ENCODE measurements at places on chromosomes 1 and 21.

- peak; percentile 77 for DNase-seq
Observed at GRCh38 chr1:48817505-48818114, 40.9 kb upstream of the BEND5 start.

DNA sequence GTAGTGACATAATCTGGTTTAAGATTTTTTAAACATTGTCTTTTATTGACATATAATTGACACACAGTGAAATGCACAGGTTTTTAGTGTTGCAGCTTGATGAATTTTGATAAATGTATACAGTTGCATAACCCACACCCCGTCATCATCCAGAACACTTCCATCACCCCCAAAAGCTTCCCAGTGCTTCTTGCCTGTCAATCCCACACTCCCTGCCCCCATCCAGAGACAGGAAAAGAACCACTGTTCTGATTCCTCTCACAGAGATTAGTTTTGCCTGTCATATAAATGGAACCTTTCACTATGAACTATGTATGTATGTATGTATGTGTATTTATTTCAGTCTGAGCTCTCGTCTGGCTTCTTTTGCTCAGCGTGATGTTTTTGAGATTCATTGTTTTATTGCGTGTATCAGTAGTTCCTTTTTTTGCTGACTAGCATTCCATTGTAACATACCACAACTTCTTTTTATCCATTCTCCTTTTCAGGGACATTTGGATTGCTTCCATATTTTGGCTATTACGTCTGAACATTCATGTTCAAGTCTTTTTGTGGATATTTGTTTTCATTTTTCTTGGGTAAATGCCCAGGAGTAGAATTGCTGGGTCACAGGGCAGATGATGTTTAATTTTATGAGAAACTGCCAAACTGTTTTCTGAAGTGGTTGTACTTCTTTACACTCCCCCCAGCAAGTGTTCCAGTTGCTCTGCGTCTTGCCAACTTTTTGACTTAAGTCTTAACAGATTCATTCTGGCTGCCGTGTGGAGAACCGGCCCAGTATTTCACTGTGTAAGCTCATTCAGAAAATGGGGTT lies 8.7 kb downstream of the UBIAD1 start:
- no peak for DNase-seq

DNA sequence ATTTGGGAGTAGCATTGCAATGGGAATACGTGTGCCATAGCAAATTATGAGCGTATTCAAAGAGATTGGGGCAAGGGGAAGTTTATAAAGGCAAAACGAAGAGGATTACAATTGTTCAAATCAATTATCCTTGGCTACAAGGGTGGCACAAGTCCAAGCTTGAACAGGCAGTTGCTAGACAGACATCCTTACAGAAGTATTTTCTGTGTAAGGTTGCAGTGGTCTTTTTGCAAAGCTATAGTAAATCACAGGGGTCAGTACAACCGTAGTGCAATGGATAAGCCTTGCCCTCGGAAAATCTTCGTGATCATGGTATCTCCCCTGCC lies 37.4 kb upstream of the HAO2 start:
- DNase-seq = no peak

- DNase-seq = no peak
Observed at GRCh38 chr1:97281962-97282361, 560.4 kb downstream of the PTBP2 start.

- no peak for DNase-seq
Observed at GRCh38 chr1:204081791-204082513, 9.0 kb downstream of the SOX13 start.

- DNase-seq = no peak
Observed at GRCh38 chr1:228317411-228317828, 89.2 kb downstream of the TRIM11 start.

- no peak for DNase-seq
Observed at GRCh38 chr1:50651476-50652263, 228.4 kb upstream of the DMRTA2 start.

DNA sequence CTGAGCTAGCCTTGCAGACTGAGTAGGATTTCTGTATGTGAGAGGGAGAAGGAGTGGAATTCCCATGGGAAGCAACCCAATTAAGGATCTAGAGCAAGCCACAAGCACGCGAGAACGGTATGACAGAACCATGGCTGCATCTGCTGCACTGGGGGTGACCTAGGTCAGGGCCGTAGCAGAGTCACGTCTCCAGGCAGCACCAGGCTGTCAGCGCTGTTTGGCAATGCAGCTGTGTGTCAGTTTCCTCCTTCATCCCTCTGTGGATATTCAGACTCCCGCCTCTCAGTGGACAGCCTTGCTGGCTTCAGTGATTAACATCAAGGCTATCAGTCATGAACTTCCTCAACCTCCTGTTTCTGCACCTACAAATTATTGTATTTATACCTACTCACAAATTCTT lies 118.1 kb upstream of the PPP2R5A start:
- DNase-seq = no peak

DNA sequence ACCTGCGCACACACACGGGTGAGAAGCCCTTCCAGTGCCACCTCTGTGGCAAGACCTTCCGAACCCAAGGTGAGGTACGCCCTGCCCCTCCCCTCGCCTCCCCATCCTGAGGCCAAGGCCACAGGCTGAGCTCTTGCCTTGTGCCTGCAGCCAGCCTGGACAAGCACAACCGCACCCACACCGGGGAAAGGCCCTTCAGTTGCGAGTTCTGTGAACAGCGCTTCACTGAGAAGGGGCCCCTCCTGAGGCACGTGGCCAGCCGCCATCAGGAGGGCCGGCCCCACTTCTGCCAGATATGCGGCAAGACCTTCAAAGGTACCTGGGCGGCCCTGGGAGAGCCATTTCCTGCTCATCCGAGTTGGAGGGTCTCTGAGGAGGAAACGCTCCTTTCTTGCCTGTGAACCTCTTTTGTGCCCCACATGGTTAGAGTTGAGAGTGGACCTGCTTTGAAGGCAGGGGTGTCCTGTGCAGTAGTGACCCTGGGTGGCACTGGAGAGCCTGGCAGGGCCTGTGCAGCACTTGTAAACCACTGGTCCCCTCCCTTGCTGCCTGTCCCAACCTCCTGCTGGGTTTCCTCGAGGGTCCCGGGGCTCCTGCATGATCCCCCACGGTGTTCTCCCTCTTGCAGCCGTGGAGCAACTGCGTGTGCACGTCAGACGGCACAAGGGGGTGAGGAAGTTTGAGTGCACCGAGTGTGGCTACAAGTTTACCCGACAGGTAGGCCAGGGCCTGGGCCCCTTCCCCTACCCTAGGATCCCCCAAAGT lies 8.5 kb downstream of the ZBTB48 start:
- DNase-seq = no peak

GRCh38 chr1:47934243-47934805 lies 62.9 kb downstream of the TRABD2B start:
- DNase-seq = peak; percentile 12

DNA sequence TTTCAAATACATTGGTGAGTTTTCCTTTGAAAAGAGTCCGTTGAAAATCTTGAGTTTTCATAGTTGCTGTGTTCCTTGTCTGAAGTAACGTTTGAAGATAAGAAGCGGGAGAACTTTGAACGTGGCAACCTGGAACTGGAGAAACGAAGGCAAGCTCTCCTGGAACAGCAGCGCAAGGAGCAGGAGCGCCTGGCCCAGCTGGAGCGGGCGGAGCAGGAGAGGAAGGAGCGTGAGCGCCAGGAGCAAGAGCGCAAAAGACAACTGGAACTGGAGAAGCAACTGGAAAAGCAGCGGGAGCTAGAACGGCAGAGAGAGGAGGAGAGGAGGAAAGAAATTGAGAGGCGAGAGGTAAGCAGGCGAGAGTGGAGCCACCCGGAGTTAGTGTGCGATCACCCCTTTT lies 129.7 kb downstream of the ITSN1 start:
- no peak for DNase-seq

DNA sequence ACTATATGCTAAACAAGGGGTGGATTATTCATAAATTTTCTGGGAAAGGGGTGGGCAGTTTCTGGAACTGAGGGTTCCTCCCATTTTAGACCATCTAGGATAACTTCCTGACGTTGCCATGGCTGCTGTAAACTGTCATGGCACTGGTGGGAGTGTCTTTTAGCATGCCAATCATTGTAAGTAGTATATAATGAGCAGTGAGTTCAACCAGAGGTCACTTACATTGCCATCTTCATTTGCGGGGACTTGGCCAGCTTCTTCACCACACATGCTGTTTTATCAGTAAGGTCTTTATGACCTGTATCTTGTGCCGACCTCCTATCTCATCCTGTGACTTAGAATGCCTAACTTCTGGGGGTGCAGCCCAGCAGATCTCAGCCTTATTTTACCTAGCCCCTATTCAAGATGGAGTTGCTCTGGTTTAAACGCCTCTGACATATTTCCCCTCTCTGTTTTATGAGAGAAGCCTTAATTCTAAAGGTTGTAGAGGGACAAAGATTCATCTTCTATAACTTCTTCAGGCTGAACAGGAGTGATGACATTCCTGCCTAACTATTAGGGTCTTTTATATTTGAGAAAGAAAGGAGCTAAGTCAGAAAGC lies 60.4 kb downstream of the DIP2A start:
- DNase-seq = no peak

- DNase-seq = no peak
Observed at GRCh38 chr1:9031484-9032259, 5.4 kb upstream of the SLC2A7 start.

GRCh38 chr1:206951318-206952100 lies 5.2 kb upstream of the PIGR start:
- DNase-seq = no peak

- no peak for DNase-seq
Observed at GRCh38 chr1:204670152-204670927, 15.2 kb downstream of the LRRN2 start.

GRCh38 chr1:184595596-184595995 lies 159.1 kb downstream of the EDEM3 start:
- no peak for DNase-seq

- no peak for DNase-seq
Observed at GRCh38 chr1:223201967-223202366, 58.9 kb upstream of the TLR5 start.

DNA sequence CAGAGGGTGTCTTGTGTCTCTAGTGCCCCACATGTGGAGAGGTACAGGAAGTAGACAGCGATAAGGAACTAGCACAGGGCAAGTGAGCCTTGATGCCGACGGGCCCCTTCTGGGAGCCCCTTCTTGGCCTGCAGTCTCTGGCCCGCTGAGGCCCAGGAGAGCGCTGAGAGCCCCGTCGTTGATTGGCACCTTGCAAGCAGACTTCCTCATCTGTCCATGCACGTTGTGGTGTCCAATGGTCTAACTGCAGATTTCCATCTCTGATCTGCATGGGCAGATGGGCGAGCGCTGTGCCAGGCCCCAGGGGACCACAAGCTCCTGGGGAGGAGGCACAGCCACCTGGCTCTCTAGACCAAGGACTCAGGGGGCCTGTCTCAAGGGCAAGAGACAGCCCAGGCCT lies 32.4 kb downstream of the PLEKHA6 start:
- DNase-seq = no peak

DNA sequence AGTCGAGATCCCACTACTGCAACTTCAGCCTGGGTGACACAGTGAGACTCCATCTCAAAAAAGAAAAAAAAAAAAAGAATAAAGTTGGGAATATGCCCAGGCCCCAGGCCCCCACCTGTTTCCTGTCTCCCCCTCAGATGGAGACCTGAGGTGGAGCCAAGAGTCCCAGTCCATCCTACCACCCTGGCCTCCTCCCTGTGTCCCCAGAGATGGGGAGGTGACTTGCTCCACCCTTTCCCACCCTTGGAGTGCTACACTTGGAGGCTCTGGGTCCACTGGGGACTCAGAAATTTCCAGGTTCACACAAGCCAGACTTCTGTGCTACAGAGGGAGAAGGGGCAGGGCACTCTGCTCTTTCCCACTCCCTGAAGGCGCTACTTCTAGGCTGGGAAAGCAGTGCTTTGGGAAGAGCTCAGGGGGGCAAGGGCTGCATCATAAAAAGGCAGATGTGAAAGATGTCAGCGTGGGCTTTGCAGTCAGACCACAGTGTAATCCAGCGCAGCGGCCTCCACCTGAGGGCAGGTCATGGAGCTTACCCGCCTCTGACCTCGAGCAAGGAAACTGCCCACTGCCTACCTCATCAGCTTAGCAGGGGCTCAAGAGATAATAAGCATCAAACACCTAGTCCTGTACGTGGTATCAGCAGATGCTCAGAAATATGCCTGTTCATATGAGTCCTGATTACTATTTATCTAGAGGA lies 13.4 kb downstream of the TMEM63A start:
- DNase-seq = no peak

- DNase-seq = peak; percentile 21
Observed at GRCh38 chr1:63593886-63594605, 835 bp downstream of the PGM1 start.

DNA sequence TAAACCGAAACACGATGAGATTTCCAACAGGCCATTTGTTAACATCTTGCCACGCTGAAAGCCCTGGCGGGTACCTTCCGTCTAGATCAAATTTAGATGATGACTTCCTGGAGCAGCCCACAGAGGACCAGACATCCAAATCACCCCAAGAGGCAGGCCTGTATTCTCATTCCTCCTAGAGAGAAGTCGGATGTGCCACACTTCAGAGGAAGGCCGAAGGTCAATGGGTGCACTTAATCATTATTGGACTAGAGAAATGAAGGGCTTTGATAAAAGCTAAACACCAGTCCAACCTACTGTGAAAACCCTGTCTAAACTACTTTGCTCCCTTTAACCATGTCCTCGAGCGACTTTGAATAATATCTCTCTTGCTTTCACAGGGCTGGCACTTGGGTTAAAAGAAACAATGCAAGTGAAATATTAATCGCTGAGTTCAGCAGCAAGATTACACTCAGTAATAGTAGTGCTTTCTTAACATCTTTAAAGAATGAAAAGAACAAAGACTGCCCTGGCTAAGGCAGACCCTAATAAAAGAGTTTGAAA lies 76.5 kb downstream of the BCAR3 start:
- DNase-seq = no peak

- peak; percentile 35 for DNase-seq
Observed at GRCh38 chr21:33374450-33375096, 28.6 kb upstream of the IFNGR2 start.

DNA sequence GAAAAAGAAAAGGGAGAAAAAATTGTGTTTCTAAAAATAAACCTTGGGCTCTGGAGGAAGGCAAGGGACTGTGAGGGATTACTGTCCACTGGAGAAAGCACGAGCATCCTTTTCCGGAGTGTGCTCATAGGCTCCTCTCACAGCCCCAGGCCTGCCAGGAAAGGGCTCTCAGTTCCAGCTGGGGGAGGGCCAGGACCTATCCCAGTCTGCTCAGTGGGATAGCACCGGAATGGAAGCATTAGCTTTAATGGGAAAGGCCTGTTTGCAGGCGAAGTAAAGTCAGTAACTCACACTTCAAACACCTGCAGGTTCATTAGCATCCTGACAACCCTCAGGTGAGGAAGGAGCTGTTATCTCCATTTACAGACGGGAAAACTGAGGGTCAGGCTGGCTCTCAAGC lies 113.9 kb upstream of the USP24 start:
- DNase-seq = no peak

DNA sequence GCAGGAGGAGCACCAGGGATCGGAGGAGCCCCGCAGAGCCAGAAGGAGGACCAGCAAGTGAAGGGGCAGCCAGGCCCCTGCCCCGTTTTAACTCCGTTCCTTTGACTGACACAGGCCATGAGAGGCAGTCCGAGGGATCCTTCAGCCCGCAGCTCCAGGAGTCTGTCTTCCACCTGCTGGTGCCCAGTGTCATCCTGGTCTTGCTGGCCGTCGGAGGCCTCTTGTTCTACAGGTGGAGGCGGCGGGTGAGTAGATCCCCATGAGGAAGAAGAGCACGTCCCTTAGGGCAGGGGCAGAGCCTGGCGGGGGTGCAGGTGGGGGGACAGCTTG lies 13.3 kb downstream of the CSF1 start:
- DNase-seq = no peak

GRCh38 chr1:24203404-24203803 lies 16.3 kb upstream of the IFNLR1 start:
- DNase-seq = no peak
